Right atrium auricular region (tissue), 2 donors: ENCODE measurements at places on chromosomes 1 and 21. TPM values are rescaled to one million over a fixed set of nuclear protein-coding genes. Genes with fewer than 3 reads are reported as not detected.

DNA sequence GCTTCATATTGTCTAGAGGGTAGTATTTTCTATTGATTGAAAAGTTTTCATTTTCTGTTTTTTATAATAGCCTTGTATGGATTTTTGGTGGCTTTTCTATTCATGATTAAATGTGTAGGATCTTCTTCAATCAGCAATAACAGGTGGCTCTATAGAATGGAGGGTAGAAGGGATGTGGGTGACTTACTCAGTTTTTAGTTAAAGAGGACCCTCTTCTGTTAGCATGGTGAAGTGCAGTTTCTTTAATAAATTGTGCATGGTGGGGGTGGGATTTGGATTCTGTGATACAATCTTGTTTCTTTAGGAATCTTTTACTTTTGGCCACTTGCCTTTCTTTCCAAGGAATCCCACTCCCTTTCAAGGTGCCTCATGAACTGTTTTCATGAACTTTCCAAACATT, 64.7 kb downstream of the SLC35A3 start:
- no peaks in the 10 kb centered on the region for H3K36me3 ChIP-seq
- H3K4me3 ChIP-seq: no peak overlapping the region
- no peak overlapping the region for H3K27ac ChIP-seq

DNA sequence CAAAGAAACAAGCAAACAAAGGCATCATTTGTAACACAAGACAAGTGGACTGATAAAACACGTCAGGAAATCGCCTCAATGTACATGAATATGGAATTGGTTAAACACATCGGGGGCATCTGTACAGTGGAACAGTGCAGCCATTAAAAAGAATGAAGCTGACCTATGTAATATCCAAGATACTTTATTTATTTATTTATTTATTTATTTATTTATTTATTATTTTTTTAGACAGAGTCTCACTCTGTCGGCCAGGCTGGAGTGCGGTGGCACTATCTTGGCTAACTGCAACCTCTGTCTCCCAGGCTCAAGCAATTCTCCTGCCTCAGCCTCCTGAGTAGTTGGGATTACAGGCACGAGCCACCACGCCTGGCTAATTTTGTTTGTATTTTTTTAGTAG, 75.4 kb upstream of the SLC45A1 start:
- H3K4me3 ChIP-seq: no peak overlapping the region
- no peaks in the 10 kb centered on the region for H3K36me3 ChIP-seq
- DNase-seq: no peak
- H3K27ac ChIP-seq: no peak overlapping the region
- H3K27me3 ChIP-seq: no peaks in the 10 kb centered on the region

DNA sequence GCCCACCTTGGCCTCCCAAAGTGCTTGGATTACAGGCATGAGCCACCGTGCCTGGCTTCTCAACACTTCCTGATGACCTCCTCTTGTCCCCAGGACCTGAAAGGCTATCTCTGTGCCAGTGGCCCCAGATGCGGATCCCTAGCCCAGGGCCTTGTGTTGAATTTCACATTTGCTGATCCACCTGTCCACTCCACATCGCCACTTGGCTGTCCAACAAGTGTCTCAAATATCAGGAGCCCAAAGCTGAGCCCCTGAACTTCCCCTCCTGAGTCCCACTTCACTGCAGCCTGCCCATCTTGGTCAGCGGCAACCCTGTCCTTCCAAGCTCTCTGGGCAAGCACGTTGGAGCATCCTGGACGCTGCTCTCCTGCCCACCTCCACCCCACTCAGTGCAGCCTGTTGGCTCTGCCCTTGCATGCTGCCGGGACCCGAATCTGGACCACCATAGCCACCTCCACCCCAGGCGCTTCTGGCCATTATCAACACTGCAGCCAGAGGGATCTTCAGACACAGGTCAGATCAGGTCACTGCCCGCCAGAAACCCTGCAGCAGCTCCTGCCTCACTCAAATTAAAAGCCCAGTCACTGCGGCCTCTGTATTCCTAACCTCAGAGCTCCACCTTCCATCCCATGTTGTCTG, 352.5 kb upstream of the VAMP3 start:
- DNase-seq: peak; percentile 34
- no peaks in the 10 kb centered on the region for H3K36me3 ChIP-seq
- H3K27me3 ChIP-seq: no peaks in the 10 kb centered on the region
- H3K4me1 ChIP-seq: no peaks in the 10 kb centered on the region
- H3K27ac ChIP-seq: no peak overlapping the region

DNA sequence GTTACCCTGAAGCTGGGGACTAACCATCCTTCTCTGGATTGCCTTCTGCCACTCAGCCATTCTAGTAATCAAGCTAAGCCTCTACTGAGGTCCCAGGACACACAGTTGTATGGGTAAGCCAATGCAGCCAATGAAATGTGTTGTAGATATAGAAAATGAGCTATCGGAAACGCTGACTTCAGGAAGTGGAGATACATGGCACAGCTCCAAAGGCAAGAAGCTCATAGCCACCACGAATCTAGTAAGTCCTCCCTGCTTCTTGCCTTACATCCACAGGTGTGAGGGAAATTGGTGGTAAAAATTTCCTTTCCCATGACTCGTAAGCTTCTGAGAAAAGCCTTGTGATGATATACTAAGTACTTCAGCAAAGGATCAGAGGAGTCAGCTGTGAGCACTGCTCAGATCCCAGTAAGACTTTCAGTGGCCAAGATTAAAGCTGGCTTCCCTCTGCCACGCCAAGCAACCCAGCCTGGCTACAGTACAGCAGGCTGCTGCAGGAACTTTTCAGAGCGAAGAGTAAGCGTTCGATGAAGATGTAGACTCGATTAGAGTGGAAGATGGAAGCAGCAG, 117.7 kb downstream of the SIM2 start:
- H3K27me3 ChIP-seq: no peaks in the 10 kb centered on the region
- H3K27ac ChIP-seq: no peak overlapping the region
- H3K4me1 ChIP-seq: no peaks in the 10 kb centered on the region
- peak; percentile 21 for DNase-seq
- H3K4me3 ChIP-seq: no peak overlapping the region

GRCh38 chr1:18013216-18013615, 94.4 kb upstream of the IGSF21 start:
- no peak for DNase-seq
- no peaks in the 10 kb centered on the region for H3K27me3 ChIP-seq
- no peak overlapping the region for H3K4me3 ChIP-seq
- H3K27ac ChIP-seq: no peak overlapping the region
- no peaks in the 10 kb centered on the region for H3K36me3 ChIP-seq

DNA sequence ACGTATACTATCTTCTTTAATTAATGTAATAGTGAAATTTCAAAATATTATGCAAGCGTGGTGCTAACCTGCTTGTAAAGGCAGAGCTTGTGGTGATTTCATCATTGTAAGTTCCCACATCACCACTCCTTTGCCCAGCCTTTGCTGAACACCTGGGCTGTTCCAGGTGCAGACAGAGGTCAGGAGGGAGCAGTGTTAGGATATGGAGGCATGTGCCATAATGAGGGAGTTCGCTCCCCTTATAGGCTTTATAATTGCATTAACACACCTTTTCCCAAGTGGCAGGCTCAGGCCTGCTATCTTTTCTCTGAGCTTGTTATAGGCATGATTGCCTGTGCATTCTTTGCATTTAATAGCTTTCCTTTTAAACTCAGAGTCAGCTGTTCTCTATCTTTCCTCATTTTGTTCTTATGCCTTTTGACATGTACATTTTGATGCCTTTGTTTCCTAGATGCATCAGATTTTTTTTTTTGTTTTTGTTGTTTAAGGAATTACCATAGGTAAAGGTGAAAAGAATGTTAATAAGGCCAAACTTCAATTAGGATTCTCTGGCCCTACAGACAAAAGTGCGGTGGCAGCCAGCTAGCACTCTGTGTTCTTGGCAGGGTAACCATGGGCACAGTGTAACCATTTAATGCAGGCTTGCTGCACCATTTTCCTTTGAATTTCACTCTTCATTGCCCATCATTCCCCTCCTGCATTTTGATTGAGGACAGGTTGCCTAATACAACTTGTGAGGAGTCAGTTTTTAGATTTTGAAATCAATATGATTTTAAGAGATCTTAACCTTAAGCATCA, 12.6 kb downstream of the NPL start:
- DNase-seq: no peak
- H3K4me3 ChIP-seq: no peak overlapping the region
- peaks cover 5% of the 10 kb centered on the region for H3K36me3 ChIP-seq
- H3K27ac ChIP-seq: no peak overlapping the region

GRCh38 chr1:172494166-172494565, 38.8 kb upstream of the SUCO start:
- no peak overlapping the region for H3K27ac ChIP-seq
- H3K4me3 ChIP-seq: no peak overlapping the region
- no peaks in the 10 kb centered on the region for H3K36me3 ChIP-seq
- no peaks in the 10 kb centered on the region for H3K27me3 ChIP-seq
- no peak for DNase-seq
- H3K4me1 ChIP-seq: no peaks in the 10 kb centered on the region

DNA sequence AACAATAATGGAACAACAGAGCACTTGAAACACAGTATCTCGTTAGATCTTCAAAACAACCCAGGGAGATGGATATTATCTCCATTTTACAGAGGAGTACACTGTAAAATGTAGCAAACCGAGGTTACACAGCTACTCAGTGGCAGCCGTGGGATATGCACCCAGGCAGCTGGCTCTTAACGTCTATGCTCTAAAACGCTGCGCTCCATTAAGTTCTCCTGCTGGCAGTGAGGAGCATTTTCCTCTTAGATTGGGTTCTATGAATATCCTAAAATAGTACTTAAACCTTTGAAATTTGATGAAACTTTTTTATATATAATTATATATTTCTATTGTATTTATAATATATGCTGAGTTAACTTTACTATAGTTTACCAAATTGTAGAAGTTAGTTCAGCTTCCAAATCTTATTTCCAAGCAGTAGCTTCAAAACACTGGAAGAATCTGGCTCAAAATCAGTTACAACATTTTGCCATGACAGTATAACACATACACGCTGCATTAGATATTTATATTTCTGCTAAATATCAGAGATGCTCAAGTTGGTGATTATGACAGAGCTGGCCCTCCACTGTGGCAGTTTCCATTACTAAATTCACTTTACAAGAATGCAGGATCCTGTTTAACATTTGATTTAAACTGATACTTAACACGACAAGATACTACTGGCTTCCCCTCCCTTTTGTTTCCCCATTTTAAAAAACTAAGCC, 49.5 kb downstream of the TGFBR3 start:
- no peak overlapping the region for H3K4me3 ChIP-seq
- H3K4me1 ChIP-seq: no peaks in the 10 kb centered on the region
- H3K27me3 ChIP-seq: no peaks in the 10 kb centered on the region
- H3K36me3 ChIP-seq: no peaks in the 10 kb centered on the region

DNA sequence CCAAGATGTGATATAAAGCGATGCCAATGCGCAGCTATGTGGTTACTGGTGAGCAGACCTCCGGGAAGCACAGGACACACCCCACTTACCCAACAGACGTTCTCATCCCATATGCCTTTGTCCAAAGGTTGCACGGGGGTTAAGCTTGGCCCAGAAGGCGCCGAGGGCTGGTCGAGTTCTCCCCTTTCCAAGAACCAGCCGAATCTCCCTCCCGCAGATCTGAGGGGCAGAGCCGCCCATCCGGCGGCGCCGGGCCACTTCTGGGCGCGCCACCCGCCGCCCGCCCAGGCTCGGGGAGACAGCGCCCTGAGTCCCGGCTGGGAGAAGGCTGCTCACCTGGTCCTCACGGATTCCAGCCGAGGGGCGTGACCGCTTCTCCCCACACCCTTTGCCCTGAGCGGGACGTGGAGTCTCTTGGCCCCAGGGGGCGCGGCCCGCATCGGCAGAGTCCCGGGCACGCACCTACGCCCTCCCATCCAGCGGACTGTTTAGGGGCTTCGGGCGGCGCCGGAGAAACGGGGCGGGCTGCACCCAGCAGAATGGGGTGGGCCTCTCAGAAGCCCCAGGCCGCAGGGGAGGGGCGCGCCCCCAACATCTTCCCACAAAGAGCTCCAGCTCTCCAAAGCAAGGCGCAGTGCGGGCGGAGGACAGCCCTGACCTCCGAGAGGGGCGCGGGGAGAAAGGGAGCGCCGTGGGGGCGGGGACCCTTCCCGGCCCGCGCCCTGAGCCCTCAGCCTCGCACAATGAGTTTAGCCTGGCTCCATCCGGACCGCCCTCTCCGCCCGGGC, 615 bp downstream of the GPR161 start:
- peaks cover 14% of the 10 kb centered on the region for H3K4me1 ChIP-seq
- no peaks in the 10 kb centered on the region for H3K27me3 ChIP-seq
- no peak for DNase-seq
- no peaks in the 10 kb centered on the region for H3K36me3 ChIP-seq

- no peak for DNase-seq
- no peak overlapping the region for H3K4me3 ChIP-seq
- no peaks in the 10 kb centered on the region for H3K4me1 ChIP-seq
- no peak overlapping the region for H3K27ac ChIP-seq
Measured at GRCh38 chr1:32508761-32509160, 30.5 kb upstream of the ZBTB8A start.

GRCh38 chr21:17045214-17045853, 467.5 kb upstream of the CXADR start:
- H3K27ac ChIP-seq: no peak overlapping the region
- no peaks in the 10 kb centered on the region for H3K27me3 ChIP-seq
- H3K36me3 ChIP-seq: no peaks in the 10 kb centered on the region
- no peaks in the 10 kb centered on the region for H3K4me1 ChIP-seq
- no peak for DNase-seq
- no peak overlapping the region for H3K4me3 ChIP-seq

GRCh38 chr1:30694280-30695175, 28.9 kb downstream of the MATN1 start:
- DNase-seq: no peak
- H3K27me3 ChIP-seq: no peaks in the 10 kb centered on the region
- H3K36me3 ChIP-seq: no peaks in the 10 kb centered on the region
- no peak overlapping the region for H3K27ac ChIP-seq

GRCh38 chr1:239367196-239367810, 19.1 kb upstream of the CHRM3 start:
- DNase-seq: no peak
- H3K27ac ChIP-seq: no peak overlapping the region
- H3K27me3 ChIP-seq: no peaks in the 10 kb centered on the region
- no peaks in the 10 kb centered on the region for H3K4me1 ChIP-seq

- no peak for DNase-seq
- H3K27ac ChIP-seq: no peak overlapping the region
- no peaks in the 10 kb centered on the region for H3K27me3 ChIP-seq
- no peaks in the 10 kb centered on the region for H3K4me1 ChIP-seq
- H3K4me3 ChIP-seq: no peak overlapping the region
Measured at GRCh38 chr1:113321771-113322387, 68.4 kb upstream of the MAGI3 start.

- H3K27ac ChIP-seq: peak overlapping the region; percentile 65
- no peak for DNase-seq
- H3K4me1 ChIP-seq: no peaks in the 10 kb centered on the region
- peak overlapping the region; percentile 36 for H3K4me3 ChIP-seq
Measured at GRCh38 chr1:117147856-117148588, 26.5 kb upstream of the TRIM45 start.

- no peak overlapping the region for H3K27ac ChIP-seq
- H3K27me3 ChIP-seq: peaks cover 60% of the 10 kb centered on the region
- H3K36me3 ChIP-seq: no peaks in the 10 kb centered on the region
- no peak for DNase-seq
Measured at GRCh38 chr1:75132242-75132811, 1.9 kb upstream of the LHX8 start.

IER5 gene
- total RNA-seq: 25.6 TPM

TACSTD2 gene
- 0.71 TPM for total RNA-seq

ZBTB8B gene
- 0.04 TPM for total RNA-seq

KCND3 gene
- total RNA-seq: 24.9 TPM

GJB4 gene
- total RNA-seq: not detected

CHI3L1 gene
- total RNA-seq: 9.4 TPM

ZNF593OS gene
- not detected for total RNA-seq

LORICRIN gene
- total RNA-seq: not detected
